ENCODE measurements at places on chromosomes 11 and 22. TPM values are rescaled to one million over a fixed set of nuclear protein-coding genes. Genes with fewer than 3 reads are reported as not detected.

- peak; percentile 61 for DNase-seq
Observed at GRCh38 chr11:16925561-16926065, 88.6 kb downstream of the PLEKHA7 start.

GRCh38 chr11:2453436-2453835 is 8.6 kb downstream of the KCNQ1 start:
- no peak for DNase-seq

- peak; percentile 68 for DNase-seq
Observed at GRCh38 chr11:10925149-10925926, 67.5 kb upstream of the ZBED5 start.

GRCh38 chr11:14270690-14271542 is 88.1 kb downstream of the RRAS2 start:
- no peak for DNase-seq

GRCh38 chr11:27857014-27857413 is 156.8 kb upstream of the BDNF start:
- DNase-seq, result no peak

GRCh38 chr22:20589614-20590476 is 82.4 kb downstream of the MED15 start:
- no peak for DNase-seq

The MYOD1 gene
- not detected for total RNA-seq

The C22orf31 gene
- not detected for total RNA-seq

The CARD18 gene
- not detected for total RNA-seq

GRCh38 chr22:43127166-43127908 is 15.9 kb downstream of the MCAT start:
- DNase-seq, result no peak

- no peak for DNase-seq
Observed at GRCh38 chr11:111500481-111500880, 11.7 kb downstream of the BTG4 start.

The RBMXL2 gene
- total RNA-seq, result not detected

DNA sequence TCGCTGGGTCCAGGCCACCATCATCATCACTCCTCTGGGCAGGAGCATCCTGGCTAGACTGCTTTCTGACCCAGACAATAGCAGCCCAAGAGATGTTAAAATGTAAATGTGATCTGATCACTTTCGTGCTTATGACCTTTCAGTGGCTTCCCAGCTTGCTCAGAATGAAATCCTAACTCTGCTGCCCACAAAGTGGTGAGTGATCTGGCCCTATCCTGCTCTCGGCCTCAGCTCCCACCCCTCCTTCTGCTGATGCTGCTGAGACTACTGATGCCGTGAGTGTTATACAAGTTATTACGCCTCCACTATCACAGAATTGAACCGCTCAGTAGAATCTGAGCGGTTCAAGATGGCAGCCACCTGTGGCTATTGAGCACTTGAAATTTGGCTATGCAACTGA is 26.2 kb downstream of the ELF5 start:
- no peak for DNase-seq

The CASP12 gene
- total RNA-seq, result not detected

DNA sequence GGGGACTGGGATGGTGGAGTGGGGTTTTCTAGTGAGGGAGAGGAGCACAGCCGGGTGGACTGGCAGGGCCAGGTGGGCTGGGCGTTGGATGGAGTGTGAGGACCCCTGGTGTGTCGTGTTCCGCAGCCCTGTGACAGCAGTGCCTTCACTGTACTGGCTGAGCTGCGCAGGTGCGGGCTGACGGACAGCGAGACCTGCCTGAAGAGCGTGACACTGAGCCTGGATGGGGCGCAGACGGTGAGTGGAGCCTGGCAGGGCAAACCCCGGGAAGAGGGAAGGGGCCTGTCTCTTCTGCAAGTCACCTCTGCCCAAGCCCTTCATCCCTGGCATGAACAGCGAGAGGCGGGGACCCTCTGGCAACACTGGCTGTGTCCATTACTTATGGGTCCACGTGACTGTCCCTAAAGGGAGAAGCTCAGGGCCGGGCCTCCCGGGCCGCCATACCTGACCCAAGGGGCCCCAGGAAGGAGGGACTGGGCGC is 10.0 kb downstream of the MUC5AC start:
- no peak for DNase-seq

The CD3D gene
- not detected for total RNA-seq

DNA sequence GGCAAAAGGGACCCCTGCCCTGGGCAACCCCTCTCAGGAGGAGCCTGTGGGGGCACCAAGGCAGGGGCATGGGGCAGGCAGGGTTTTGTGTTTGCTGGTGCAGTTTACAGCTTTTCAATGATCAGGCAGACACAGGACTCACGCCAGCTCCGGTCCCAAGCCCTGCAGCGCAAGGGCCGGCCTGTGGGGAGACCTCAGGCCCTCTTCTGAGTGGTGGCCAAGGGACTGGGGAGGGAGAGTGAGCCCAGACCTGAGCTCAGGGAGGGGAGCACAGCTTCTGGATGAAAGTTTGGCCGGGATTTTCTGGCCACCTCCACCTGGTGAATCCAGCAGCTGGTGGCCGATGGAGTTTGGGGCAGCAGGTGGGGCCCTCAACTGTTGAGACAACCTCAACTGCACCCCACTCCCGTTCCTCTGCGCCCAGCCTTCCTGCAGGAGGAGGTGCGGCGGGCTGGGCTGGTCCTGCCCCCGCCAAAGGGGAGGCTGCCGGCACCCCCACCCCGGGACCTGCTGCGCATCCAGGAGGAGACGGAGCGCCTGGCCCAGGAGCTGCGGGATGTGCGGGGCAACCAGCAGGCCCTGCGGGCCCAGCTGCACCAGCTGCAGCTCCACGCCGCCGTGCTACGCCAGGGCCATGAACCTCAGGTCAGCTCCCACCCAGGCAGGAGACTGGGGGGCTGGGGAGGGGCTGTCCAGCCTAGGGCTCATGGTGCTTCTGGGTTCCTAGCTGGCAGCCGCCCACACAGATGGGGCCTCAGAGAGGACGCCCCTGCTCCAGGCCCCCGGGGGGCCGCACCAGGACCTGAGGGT is 3.6 kb downstream of the TCIRG1 start:
- DNase-seq, result no peak

The FAR1 gene
- total RNA-seq, result 3.7 TPM

DNA sequence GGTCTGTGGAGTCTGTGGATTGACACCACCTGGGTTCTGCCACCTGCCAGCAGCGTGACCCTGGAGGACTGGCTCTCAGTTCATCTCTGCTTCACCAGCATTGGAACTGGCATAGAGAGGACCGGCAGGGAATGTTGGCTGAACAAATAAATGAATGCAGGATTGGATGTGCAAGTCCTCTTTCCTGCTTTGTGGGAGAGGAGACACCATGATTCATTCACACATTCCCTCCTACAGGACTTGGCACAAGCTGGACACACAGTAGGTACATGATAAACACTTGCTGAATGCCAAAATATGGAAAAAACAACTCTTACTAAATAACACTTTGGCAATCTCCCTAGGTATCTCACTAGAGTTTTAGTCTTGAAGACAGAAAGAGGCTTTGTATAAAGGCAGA is 116.6 kb upstream of the NARS2 start:
- no peak for DNase-seq

DNA sequence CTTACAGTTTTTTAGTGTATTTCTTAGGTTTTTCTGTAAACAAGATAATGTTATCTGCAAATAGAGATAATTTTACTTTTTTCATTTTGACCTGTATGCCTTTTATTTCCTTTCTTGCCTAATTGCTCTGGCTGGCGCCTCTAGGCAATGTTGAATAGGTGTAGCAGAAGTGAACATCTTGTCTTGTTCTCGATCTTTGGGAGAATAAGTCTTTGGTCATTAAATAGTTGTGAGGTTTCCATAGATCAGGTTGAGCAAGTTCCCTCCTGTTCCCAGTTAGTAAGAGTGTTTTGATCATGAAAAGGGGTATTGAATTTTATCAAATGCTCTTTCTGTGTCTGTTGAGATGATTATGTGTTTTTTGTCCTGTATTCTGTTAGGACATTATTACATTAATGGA is 24.0 kb downstream of the PIH1D2 start:
- no peak for DNase-seq

The NRIP3 gene
- 0.37 TPM for total RNA-seq

The OR5P2 gene
- total RNA-seq, result not detected

The HBE1 gene
- not detected for total RNA-seq

- DNase-seq, result no peak
Observed at GRCh38 chr22:47063071-47063509, 300.6 kb downstream of the TBC1D22A start.
